ENCODE measurements at places on chromosomes 11 and 22. TPM values are rescaled to one million over a fixed set of nuclear protein-coding genes. Genes with fewer than 3 reads are reported as not detected.
A peak's percentile ranks its signal among the peaks of the same experiment; 100 is the strongest.

Gene KRTAP5-8
- 0.98 TPM for total RNA-seq

DNA sequence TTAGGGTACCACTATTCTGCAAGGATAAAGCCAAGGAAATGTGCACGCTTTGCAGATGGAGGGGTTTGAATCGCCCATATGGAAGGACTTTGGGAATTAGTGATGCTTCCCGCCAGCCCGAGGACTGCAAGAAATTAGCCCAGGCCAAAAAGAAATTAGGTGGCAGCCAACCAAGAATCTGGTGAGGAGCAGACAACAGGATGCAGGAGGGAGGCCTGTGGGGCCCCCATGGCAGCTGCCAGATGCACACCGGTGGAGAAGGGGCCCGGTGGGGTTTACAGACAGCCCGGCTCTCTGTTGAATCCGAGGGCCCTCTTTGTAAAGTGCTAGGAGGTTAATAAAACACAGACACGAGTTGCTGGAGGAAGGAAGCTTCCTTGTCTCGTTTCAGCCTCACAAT lies 73.5 kb downstream of the TIMP3 start:
- DNase-seq, result no peak

DNA sequence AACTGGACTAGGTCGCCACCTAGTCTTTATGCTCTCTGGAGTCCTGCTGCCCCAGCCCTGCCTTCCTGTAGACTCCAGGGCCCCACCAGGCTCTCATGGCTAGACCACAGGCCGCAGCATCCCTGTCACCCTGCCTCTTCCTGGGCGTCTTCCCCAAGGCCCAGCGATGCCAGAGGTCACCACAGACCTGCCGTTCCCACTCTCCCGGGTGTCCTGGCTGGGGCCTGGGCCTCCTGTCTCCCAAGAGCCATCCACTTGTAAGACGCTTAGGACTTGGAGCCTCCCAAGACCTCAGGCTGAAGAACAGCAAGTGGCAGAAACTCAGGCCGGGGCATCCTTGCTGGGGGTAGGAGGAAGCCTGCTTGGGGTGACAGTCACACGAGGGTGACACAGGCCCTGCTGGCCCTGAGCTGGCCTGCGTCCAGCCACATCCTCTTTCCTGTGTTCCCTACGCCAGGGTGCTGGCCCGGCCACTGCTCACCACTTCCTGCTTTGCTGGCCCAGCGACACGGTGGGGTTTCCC lies 2.0 kb upstream of the TCIRG1 start:
- DNase-seq, result peak; percentile 94

DNA sequence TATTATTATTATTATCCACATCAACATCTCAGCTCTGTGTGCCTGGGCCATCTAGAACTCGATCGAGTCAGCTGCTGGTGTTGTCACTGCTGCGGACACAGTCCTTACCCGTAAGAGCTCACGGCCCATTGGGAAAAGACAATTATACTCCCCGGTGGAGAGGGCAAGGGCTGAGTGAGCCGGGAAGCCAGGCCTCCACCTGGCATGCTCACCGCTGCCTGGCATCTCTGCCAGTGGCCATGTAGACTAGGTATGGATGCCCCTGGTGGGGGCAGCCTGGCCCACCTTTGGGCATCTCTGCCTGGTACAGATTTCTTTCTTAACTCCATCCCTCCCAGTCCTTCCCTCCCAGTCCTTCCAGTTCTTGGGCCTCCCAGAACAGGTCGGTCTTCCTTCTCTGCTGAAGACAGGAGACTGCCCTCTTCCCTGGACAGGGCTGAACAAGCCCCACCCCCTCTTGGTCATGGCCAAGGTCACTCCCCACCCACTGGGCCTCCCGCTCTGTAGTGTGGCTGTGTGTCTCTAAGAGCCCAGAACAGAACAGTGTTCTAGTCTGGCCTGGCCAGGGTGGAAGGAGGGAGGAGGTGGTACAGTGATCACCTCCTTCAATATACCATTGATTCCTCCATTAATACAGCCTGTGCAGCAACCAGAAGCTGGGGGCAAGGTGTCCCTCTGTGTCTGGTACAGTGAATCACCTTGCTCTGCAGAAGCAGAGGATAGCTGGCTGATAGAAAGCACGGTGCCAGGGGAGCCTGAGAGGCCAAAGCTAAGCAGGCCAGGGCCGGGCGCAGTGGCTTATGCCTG lies 57.7 kb downstream of the FLRT1 start:
- no peak for DNase-seq

DNA sequence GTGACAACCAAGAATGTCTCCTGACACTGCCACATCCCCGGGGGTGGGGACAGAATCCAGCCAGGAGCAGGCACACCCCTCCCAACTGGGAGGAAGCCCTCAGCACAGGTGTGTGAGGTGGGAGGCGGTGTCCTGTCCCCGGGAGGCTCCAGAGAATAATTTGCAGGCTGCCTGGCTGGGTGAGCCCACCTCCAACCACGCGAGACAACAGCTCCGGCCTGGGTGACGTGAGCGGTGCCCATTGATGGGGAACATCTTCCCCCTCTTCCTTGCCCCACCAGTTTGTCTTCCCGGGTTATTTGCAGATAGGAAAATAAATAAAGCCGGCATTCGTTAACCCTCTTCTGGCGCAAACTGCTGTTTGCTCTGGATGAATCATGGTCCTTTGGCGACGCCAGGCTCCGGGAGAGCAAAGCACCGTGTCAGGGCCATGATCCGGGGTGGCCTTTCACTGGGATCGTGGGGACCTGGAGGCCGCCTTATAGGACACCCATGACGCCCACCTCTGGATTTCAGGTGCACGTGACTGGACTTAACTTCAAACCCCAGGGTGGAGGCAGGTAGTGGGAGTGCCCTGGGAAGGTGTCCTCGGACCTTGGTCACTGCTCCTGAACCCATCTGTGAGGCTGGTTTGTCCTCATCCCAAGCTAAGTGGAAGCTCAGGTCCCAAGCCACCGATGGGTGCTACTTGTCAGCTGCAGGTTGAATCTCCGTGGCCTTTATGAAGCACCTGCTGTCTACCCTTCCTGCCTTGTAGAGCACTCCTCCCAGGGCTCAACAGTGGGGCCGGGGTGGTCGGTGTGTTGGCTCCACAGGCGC lies 13.9 kb downstream of the CCND1 start:
- DNase-seq, result no peak

Measured in upper lobe of left lung (tissue), 6 donors.